ENCODE measurements at places on chromosomes 4 and X.

DNA sequence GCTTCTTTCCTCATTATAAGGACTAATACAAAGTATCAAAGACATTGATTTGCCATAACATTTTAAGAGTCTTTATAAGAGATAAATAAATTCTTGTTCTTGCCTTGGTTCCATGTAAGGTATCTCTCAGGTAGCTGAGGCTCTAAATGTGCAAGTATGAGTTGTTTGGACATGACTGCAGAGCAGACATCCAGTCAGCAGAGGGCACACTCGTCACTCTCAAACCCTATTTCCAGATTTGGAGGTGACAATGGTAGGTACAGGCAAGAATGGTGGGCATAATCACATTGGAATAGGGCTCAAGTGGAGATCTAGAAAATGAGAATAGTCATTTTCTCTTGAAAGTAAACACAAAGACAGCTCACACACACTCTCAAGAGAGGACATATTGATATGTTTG, 133.3 kb upstream of the ZIC3 start:
- no peak for DNase-seq

GRCh38 chr4:42280327-42281095, 116.8 kb upstream of the SHISA3 start:
- peak; percentile 26 for DNase-seq

DNA sequence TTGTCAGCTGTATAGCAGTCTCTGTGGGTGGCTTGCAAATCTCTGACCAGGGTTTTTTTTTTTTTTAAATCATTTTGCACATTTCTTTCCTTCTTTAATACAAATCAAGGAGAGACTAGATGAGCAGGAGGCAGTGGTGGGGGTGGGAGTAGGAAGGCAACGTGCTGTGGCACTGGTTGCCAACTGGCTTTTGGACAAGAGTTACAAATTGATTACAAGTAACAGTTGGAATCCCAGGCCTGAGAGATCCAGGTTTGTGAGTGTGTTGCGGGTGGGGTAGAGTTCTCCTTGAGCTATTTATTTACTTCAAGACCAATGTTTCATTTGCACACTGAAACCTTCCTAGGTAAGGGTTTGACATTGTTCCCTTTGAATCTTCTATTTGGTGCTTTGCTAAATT, 325.3 kb downstream of the AFF2 start:
- no peak for DNase-seq

GRCh38 chr4:79466621-79467020, 58.6 kb upstream of the GK2 start:
- no peak for DNase-seq

- no peak for DNase-seq
These were observed 1.4 kb upstream of the FNIP2 start for GRCh38 chr4:158767451-158767850.

- DNase-seq: no peak
These were observed 64.8 kb downstream of the ADRA2C start for GRCh38 chr4:3830774-3831528.

DNA sequence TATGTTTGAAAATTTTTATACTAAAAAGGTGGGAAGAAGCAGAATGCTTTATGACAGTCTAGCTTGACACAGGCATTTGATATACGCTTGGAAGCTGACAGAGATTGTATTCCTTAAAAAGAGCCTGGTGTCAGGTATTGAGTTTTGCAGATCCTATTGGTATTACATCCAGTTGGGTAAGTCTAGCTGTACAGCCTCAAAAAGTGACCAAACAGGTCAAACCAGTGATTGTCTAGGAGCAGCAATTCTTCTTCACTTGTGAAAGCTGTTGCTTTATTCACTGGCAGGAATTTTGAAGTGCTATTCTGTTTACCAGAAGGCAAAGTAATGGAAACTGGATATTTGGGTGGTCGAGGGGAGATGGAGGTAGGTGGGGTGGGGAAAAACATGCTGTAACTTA, 77.5 kb downstream of the UCHL1 start:
- DNase-seq: no peak

DNA sequence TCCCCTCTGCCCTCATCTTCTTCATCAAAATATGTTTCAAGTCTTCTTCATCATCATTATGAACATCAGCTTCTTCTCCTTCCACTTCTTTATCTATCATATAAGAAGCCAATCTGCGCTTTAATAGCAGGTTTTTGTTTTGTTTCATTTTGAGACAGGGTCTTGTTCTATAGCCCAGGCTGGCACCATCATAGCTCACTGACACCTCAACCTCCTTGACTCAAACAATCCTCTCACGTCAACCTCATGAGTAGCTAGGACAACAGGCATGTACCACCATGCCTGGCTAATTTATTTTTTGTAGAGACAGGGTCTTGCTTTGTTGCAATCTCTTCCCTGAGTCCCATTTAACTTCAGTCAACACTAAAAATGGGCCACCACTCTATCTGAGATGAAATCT, 27.0 kb downstream of the PRDM5 start:
- no peak for DNase-seq

GRCh38 chr4:121143131-121143530, 21.0 kb downstream of the TNIP3 start:
- DNase-seq: no peak

DNA sequence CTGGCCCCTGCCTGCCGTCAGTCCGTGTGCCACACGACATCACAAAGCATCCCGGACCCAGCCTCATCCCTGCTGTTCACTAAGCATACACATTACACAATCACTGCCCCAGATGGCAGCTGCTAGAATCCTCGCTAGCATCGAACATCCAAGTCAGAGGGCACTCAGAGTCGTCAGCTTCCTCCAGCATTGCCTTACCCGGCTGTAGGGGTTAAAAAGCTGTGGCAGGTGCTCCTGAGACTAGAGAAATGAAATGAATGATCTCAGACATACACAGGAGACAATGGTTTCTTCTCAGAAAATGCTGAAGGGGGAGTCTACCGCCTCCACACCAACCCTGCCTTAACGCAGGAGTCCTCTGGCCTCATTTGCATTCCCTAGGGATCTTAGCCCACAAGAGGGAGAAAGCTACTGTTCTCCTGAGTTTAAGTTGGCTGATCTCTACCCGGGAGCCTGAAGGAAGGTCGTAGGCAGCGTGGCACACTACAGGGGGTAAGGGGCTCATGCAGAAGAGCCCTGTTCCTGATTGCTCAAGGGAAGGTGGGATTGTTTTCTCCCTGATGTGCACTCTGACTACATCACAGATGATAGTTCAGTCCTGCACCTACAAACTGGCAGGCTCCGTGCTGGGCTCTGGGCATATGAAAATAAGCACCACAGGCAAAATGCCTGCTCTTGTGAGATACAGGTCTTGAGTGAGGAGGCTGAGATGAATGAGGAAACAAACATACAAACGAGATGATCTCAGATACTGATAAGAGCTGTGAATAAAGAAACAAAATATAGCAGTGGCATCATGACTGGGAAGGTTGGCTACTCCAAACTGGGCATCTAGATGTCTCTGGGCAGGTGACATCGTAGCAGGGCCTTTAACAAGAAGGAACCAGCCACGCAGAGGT, 2.6 kb upstream of the KIAA0232 start:
- DNase-seq: no peak

DNA sequence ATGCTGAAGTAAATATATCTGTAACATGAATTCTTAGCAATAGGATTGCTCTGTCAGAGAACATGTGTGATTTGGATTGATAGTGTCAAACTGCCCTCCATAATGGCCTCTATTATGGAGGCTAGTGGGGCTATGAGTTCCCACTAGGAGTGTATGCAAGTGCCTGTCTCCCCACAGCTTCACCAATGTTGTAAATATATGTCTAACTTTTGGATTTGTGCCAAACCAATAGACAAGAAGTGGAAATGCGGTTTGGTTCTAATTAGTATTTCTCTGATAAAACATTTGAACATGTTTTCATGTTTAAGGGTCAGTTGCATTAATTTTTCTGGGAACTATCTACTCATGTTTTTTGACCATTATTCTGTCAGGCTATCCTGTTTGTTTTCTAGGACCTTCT, 28.1 kb downstream of the GPAT3 start:
- DNase-seq: no peak

DNA sequence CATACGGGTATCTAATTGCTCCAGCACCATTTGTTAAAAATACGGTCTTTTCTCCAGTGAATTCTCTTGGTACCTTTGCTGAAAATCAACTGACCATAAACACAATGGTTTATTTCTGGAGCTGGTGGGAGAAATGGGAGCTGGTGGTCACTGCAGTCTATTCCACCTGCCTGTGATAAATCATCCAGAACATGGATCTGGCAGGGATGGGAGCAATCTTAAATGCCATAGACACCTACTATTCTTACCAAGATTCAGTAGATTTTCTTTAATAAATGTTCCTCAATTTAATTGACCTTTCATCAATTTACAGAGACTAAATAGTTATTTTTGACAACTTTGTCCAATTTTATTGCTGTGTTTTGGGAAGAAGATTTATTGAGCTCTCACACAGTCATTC, 68.1 kb downstream of the SLC9A7 start:
- DNase-seq: no peak

GRCh38 chr4:10765386-10765785, 80.8 kb upstream of the CLNK start:
- no peak for DNase-seq

GRCh38 chr4:151436093-151436518, 27.1 kb downstream of the FHIP1A start:
- no peak for DNase-seq

DNA sequence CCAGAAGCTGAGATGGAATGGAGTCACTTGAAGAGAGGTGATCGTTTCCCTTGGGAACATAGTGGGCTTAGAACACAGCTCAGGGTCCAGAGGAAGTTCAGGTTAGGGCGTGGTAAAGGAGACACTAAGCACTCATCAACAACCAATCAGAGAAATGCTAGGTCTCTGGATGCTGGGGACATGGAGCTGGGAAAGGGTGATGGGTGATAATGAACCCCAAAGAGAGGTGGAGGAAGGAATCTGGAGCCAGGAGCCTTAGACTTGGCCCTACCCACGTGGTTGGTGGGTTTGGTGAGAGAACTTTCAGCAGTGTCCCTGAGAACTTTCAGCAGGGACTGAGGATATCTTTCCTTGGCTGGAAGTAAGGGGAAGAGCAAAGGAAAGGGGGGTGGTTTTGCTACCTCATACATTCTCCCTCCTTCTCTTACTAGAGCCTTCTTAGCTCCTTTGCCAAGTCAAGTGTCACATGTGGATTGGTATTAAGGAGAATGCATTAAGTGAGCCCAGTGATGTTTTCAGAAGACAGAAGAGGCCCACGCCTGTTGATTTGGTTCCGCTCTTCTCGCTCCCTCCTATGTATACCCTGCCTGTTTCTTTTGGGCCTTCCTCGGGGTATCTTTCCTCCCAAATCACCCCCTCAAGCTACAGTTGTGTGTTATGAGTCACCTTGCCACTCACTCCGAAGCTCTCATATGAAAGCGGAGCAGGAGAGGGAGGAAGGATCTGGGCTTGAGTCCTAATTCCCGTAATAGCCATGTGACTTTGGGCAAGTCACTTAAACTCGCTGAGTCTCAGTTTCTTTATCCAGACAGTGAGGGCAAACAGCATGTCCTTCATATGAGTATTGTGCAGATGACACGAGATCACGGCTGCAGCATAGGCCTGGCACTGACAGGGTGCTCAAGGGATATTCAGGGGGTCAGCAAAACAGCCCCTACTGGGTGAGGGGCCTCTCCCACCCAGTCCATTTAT, 63.1 kb downstream of the TSC22D3 start:
- no peak for DNase-seq

- no peak for DNase-seq
These were observed 31.2 kb downstream of the MSX1 start for GRCh38 chr4:4890574-4891255.

- DNase-seq: no peak
These were observed 22.1 kb downstream of the DOK7 start for GRCh38 chr4:3485011-3485791.

- no peak for DNase-seq
These were observed 222.5 kb downstream of the AFF2 start for GRCh38 chrX:148722966-148723365.

DNA sequence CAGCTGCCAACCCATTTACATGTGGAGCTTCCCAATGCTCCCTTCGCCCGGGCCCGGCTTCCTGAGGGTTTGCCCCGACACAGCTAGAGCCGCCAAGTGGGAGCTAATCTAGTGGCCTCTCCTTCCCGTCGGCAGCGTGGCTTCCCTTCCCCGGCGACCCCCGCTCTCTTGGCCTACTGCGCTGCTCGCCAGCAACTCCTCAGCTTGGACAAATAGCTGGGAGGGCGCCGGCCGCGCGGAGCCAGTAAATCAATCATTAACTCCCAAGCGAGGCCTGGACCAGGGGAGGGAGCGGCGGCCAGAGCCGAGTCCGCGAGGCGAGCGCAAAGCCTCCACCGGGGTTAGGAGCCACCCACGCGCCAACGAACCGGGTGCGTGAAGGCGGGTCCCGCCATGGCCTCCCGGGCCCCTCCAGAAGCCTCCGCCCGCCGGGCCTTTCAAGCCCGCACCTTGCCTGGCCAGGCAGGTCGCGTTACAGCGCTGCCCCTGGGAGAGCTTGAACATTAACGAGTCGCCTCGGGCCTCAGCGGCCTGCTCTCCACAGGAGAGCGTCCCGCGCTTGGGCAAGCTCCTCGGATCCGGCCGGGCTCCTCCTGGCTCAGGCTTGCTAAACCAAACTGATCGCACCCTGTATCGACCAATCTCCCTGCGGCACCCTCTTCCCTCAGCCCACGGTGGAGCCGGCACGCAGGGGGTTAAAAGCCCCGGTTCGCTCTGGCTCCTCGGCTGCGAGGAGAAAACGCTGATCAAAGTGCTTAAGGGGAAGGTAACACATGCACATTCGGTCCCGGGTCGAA, 10.6 kb upstream of the BCOR start:
- DNase-seq: no peak

- DNase-seq: no peak
These were observed 664.5 kb downstream of the RAPGEF2 start for GRCh38 chr4:159767406-159767805.

DNA sequence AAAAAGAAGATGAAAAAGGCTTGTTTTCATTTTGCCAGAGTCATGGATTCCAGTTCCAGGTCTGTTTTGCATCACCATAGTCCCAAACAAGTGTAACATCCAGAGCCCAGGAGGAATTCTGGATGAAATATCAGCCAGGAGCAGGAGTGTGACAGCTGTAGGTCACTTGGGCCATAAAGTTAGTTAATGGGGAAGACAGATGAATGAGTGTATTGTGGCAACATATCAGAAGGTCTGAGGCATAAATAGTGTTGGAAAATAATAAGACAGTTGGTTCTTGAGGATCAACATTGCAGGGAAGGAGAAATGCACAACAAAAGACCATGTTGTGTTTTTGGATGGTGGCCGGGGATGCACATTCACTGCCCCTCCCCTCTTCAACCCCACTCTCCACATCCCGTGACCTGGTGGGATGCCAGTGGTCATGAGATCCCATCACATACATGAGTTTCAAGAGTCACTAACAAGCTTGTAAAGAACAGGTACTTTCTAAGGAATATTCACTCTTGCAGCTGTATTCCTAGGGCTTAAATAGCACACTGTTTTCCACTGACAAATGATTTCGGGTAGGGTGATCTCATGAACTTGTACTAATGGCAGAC, 83.1 kb upstream of the IGFBP7 start:
- no peak for DNase-seq
